ENCODE measurements at places on chromosomes 7 and 10.
A peak's percentile ranks its signal among the peaks of the same experiment; 100 is the strongest.

DNA sequence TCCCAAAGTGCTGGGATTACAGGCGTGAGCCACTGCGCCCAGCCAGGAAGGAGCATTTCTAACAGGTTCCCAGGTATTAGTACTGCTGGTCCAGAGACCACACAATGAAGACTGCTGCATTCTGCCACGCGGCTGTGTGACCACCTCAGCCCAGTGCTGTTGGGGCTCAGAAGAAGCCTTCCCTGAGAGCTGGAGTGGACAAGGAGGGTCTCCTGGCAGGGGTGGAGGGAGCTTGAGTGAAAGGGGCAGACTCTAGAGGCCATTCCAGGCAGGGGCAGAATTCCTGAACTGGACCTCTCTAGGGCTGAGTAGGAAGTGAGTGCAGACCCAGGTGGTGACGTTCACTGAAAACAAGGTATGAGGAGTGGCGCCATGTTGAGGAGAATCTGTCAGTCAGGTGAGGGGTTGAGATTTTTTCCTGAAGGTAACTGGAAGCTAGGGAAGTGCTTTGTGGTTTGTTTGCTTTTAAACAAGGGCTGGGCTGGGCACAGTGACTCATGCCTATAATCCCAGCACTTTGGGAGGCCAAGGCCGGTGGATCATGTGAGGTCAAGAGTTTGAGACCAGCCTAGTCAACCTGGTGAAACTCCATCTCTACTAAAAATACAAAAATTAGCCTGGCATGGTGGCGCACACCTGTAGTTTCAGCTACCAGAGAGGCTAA, 67.6 kb downstream of the TACC2 start:
- DNase-seq, result peak; percentile 87

GRCh38 chr7:150963707-150964559, 14.2 kb downstream of the KCNH2 start:
- no peak for DNase-seq

DNA sequence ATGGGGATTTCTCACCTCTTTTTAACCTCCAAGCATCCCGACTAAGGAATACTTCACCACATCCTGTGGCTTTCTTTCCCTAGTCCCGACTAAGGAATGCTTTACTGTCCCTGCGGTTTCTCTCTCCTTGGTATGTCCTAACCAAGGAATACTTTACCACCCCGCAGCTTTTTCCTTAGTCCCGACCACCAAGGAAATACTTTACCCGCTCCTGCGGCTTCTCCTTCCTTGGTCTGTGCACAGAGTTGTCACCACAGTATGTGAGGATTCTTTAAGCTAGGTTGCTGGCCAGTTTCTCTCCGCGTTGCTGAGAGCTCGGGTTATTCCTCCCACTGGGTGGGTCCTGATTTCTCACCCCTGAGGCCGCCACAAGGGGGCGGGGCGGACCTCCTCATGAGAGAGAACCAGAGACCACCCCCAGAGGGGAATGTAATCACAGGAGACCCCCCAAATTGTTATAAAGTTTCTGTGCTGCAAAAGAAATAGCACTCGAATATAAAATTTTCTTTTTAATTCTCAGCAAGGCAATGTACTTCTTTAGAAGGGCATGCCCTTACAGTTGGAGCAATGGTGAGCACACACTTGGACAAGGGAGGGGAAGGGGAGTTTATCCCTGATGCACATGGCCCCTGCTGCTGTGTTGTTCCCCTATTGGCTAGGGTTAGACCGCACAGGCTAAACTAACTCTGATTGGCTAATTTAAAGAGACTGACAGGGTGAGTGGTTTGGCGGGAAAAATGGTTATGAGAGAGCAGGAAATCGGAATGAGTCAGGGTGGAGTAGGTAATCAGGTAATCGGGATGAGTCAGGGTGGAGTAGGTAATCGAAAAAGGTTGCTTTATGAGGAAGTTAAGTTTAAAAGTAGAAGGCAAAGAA, 12.8 kb downstream of the SUGCT start:
- no peak for DNase-seq

GRCh38 chr10:98265403-98266378, 2.3 kb downstream of the LOXL4 start:
- peak; percentile 33 for DNase-seq

DNA sequence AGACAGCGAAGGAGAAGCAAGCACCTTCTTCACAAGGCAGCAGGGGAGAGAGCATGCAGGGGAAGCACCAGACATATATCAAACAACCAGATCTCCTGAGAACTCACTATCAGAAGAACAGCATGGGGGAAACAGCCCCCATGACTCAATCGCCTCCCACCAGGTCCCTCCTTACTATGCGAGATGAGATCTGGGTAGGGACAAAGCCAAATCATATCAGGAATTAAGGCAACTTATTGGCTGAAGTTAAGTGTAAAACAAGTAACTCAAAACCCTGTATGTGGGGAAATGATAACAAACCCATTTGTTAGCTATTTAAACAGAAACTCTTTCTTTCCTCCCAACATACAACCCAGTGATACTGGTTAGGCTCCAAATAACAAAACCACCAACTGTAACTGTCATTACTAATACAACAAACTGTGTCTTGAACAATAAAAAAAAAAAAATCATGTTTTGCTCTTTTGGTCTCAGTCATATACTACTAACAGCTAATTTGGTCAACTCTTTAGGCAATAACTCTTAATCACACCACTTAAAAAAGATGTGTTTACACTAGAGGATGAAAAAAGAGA, 57.8 kb downstream of the MINDY3 start:
- DNase-seq, result no peak

DNA sequence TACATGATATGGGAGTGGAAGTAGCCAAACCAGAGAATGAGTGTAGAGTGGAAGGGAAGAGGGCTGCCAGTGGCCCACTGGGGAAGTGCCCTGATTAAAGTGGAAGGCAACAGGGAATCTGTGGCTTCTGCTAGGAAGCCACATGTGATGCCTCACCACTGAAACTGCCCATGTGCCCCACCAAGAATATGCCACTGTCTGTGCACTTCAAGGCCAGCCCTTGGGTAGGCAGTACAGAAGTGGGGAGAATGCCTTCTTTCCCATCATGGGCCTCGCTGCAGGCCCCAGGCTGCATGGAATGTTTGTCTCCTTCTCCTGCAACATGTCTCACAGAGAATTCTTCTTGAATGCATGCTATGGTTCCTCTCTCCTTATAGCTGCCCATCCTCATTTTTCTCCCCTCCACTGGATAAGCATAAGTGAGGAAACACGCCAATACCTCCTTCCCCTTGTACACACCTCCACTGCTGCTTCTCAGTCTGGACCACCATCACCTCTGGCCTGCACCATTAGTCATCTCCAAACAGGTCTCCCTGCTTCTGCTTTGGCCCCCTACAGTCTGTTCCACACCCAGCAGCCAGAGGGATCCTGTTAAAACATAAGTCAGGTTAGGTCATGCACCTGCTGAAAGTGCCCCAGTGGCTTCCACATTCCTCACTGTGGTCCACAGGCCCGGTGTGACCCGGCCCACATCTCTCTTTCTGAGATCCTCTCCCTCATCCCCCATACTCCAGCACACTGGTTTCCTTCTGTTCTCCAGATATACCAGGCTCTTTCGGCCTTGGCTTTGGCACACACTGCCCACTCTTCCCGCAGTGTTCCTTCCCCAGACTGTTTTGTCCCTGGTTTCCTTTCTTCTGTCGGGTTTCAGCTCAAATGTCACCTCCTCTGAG, 37.1 kb downstream of the SNX10 start:
- no peak for DNase-seq

DNA sequence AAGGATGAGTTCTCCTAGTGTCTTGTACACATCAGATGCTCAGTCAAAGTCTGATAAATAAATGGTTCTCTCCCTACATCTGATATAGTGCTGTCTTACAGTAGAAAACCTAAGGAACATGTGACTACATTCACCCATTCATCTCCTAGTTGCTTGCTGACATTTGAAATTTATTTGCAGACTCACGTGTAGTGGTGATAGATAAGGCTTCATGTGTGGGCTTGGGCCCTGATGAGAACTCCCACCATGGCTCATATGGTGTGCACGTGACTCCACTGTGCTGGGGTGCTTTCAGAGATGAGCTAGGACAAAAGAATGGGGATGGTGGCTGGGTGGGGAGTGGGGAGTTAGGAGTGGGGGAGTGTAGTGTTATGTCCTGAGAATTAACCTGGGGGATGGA, 287.3 kb downstream of the RPS24 start:
- DNase-seq, result no peak

GRCh38 chr10:59435707-59436106, 73.4 kb upstream of the FAM13C start:
- no peak for DNase-seq

DNA sequence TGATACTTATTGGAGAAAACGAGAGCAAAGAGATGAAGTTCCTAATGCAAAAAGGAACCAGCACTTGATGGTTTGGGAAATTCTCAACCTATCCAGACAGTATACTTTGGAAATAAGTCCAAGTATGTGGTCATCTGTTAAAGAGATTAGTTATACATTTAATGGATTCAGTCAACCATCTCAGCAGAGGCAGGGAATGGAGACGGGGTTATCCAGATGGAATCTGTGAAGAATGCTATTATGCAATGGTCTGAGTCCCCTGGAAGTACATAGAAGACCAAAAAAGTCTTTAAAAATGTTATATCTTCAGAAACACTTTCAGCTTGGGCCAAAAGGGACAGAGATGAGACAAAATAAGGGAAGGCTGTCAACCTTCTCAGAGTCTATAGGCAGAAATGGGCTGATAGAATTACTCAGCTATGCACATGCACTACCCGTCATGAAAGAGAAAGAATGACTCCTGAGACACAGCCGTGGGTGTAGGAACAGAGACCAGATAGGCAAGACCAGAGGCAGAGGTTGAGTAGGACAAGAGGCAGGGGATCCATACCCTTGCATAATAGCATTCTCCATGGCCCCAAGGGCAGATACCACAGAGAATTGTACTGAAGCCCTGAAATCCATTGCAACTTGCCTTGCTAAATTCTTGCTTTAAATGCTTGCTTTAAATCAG, 738.8 kb upstream of the POT1 start:
- no peak for DNase-seq

GRCh38 chr7:151796091-151796870, 80.6 kb downstream of the PRKAG2 start:
- peak; percentile 80 for DNase-seq

DNA sequence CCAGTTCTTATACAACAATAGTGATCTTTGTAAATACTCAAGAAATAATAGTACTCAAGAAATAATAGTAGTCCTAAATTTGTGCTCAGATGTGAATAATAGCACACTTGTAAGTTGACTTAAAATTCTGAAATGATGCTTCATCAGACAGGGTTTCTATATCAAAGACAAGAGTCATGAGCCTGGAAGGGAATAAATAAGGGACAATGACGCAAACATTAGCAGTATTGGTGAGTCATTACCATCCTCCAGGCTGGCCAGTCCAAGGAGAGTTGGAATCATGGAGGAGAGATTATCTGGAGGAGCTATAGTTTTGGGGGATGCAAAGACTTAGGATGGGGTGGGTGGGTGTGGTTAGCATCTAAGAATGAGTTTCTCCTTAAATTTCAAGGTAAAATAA, 6.1 kb upstream of the SH3PXD2A start:
- peak; percentile 89 for DNase-seq

DNA sequence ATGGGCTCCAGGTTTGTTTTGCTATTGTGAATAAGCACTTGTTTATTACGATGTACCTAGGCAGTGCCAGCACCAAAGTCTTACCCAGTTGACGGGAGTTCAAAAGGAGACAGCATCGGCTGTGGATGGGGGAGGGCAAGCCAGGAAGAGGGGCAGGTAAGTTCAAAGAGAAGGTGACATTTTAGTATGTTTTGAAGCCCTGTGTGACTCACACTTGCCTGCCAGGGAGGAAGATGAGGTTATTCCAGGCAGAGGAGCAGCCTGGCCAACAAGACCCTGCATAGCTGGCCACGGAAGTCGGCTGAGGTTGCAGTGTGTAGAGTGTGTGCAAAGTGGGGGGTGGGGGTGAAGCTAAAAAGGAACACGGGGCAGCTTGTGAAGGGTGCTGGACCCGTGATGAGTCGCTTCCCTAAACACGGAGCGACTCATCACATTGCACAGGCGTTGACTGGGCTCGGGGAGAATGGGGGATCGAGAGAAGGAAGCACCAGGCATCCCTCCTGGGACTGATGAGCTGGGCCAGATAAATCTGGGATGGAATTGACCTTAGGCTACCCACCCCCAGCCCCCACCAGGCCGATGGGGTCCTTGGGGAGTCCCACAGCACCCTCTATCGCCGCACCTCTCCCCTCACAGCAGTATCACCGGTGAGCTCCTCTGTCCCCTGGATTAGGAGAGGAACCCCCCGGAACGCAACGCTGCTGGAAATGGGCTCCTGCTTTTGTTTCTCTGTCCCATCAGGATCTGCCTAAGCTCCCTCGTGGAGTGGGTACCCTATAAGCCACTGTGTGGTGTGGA, 97.9 kb upstream of the IKZF1 start:
- no peak for DNase-seq

GRCh38 chr7:141001546-141001945, 13.2 kb downstream of the MRPS33 start:
- no peak for DNase-seq
